Ureter (tissue), 1 donor: ENCODE measurements at places on chromosomes 12 and 14. TPM values are rescaled to one million over a fixed set of nuclear protein-coding genes. Genes with fewer than 3 reads are reported as not detected.

The PLEK2 gene
- total RNA-seq = 21.7 TPM

The FGF6 gene
- total RNA-seq = not detected

The PIGH gene
- 29.8 TPM for total RNA-seq

The TMEM233 gene
- 2.4 TPM for total RNA-seq

The MYO1H gene
- not detected for total RNA-seq

The PTMS gene
- 288 TPM for total RNA-seq

The KRT6C gene
- 0.39 TPM for total RNA-seq

The RGS6 gene
- total RNA-seq = 1.1 TPM

The CCER1 gene
- not detected for total RNA-seq

The TCP11L2 gene
- total RNA-seq = 19.6 TPM

The SLCO1B1 gene
- total RNA-seq = not detected

The SERPINA5 gene
- 4.4 TPM for total RNA-seq

The APOLD1 gene
- 35.9 TPM for total RNA-seq

The CDCA3 gene
- total RNA-seq = 1.4 TPM

The MSI1 gene
- 1.4 TPM for total RNA-seq

The SERPINA4 gene
- not detected for total RNA-seq

The SLC15A4 gene
- 27.6 TPM for total RNA-seq

The ARHGEF40 gene
- total RNA-seq = 41.2 TPM

The DCD gene
- total RNA-seq = not detected

The TMEM52B gene
- 0.18 TPM for total RNA-seq

The SMCO2 gene
- total RNA-seq = not detected

The NTF3 gene
- 6.1 TPM for total RNA-seq

The SLC7A7 gene
- total RNA-seq = 10.6 TPM

The TC2N gene
- total RNA-seq = 119 TPM

The PMEL gene
- 5.8 TPM for total RNA-seq
